ENCODE measurements at places on chromosomes 3 and 15. TPM values are rescaled to one million over a fixed set of nuclear protein-coding genes. Genes with fewer than 3 reads are reported as not detected.

DNA sequence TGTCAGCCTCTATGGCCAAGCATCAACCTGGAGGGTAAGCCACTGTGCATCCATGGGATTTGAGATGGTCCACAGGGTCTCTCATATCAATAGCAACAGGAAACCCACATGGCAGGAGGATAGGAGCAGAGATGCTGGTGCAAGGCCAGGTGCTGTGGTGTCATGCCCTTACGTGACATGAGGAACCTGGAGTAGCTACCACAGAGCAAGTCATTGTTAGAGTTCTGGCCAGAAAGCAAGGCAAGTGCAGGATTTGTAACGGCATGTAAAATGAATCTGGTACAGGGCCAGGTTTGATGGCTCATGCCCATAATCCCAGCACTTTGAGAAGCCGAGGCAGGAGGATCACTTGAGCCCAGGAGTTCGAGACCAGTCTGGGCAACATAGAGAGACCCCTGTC, 14.8 kb upstream of the ZNF774 start:
- no peak for DNase-seq
- no peaks in the 10 kb centered on the region for H3K27me3 ChIP-seq
- H3K27ac ChIP-seq = no peak overlapping the region
- no peak overlapping the region for H3K4me3 ChIP-seq

DNA sequence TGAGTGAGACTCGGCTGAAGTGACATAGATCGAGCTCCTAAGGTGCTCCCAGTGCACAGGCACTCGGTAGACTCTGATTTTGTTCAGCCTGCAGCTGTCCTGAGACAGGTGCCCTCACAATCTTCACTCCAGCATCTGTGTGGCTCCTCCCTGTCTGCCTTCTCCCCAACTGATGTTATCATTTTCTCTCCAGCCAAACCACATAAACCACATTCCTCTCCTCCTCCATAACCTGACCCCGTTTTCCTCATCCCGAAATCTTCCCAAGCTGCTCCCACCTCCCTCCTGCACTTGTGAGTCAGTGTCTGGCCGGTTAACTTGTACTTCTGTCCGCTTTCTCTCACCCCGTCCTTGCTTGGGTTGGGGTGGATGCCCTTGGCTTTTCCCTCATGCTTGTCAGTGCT, 93.3 kb upstream of the HACD2 start:
- H3K36me3 ChIP-seq = no peaks in the 10 kb centered on the region
- no peak for DNase-seq
- peak overlapping the region; percentile 89 for H3K27ac ChIP-seq

The DAZL gene
- total RNA-seq = not detected

DNA sequence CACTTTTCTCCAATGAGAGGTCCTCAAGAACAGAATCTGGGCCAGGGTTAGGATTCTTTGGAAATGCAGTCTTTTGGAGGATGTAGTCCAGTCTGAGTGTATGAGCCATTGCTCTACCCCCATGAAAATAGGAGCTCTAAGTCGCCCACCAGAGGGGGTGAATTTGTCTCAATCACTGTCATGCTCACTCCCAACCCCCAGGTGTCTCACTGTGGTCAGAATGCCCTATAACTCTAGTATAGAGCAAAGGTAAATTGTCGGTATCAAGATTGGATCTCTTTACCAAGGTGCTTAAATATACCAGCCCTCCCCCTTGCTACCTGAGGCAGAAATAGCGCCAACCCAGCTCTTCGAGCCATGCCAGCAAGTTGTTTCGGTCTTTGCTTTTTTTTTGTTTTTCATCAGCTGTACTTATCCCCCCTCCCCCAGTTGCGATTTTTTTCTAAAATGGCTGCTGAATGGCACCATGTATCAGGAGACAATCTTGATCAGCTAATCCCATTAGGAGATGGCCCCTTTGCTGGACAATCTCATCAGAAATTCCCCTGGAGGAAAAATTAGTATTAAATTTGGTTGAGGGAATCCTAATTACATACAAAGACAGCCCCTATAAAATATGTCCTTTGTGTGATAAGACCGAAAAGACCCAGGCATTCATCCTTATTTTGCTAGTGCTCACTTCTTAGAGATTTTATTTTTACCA, 130.7 kb downstream of the EBLN2 start:
- H3K4me1 ChIP-seq = no peaks in the 10 kb centered on the region
- H3K4me3 ChIP-seq = no peak overlapping the region
- H3K27me3 ChIP-seq = no peaks in the 10 kb centered on the region
- DNase-seq = no peak

The PIGX gene
- 4.0 TPM for total RNA-seq

The NOX5 gene
- total RNA-seq = not detected

- no peak overlapping the region for H3K27ac ChIP-seq
- H3K4me1 ChIP-seq = no peaks in the 10 kb centered on the region
- peaks cover 6% of the 10 kb centered on the region for H3K27me3 ChIP-seq
- DNase-seq = no peak
- H3K4me3 ChIP-seq = no peak overlapping the region
Measured at GRCh38 chr15:23561914-23562313, 3.6 kb upstream of the MKRN3 start.

DNA sequence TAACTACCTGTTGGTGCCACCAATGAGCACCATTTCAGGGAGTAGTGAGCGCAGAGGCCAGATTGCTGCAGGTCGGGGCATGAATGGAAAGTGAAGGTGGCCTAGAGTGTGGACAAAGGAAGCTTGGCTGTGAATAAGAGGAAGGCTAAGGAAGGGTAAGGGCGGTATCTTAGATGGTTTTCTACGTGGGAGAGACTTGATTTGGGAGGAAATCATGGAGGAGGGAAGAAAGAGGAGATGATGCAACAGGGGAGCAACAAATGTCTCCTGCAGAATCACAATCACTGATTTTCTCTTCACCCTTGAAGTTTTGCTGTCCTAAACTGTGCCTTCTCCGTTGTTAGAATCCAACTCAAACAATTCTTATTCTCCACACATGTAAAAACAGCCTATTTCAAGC, 21.8 kb downstream of the NME9 start:
- no peak overlapping the region for H3K4me3 ChIP-seq
- DNase-seq = no peak
- H3K36me3 ChIP-seq = no peaks in the 10 kb centered on the region
- H3K4me1 ChIP-seq = no peaks in the 10 kb centered on the region

The CERS3 gene
- total RNA-seq = not detected

GRCh38 chr3:138467931-138468330, 33.5 kb downstream of the ESYT3 start:
- no peak overlapping the region for H3K4me3 ChIP-seq
- H3K4me1 ChIP-seq = no peaks in the 10 kb centered on the region
- DNase-seq = no peak

The SMCO1 gene
- total RNA-seq = not detected

DNA sequence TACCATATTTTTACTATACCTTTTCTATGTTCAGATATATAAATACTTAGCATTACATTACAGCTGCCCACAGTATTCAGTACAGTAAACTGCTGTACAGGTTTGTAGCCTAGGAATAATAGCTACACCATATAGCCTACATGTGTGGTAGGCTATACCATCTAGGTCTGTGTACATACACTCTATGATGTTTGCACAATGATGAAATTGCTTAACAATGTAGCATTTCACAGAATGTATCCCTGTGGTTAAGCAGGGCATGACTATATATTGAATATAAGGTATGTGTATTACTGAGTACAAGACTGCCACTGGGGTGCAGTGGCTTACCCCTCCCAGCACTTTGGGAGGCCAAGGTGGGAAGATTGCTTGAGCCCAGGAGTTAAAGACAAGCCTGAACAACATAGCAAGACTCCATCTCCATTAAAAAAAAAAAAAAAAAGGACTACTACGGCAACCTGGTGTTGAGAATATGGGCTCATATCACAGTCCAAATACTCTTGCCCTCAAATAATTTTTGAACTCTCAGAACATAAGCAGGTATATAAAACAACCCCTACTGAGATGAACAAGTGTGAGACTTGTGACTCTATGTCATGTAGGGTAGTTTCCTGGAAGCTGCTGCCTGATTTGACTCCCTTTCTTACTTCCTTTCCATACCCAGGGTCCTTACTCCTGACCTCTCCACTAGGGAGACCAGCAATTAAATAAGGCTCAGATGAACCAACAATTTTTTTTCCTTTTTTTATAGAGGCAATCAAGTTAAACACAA, 4.8 kb downstream of the PPP1R14D start:
- no peaks in the 10 kb centered on the region for H3K36me3 ChIP-seq
- DNase-seq = no peak
- peak overlapping the region; percentile 89 for H3K27ac ChIP-seq
- peaks cover 19% of the 10 kb centered on the region for H3K4me1 ChIP-seq
- no peaks in the 10 kb centered on the region for H3K27me3 ChIP-seq

DNA sequence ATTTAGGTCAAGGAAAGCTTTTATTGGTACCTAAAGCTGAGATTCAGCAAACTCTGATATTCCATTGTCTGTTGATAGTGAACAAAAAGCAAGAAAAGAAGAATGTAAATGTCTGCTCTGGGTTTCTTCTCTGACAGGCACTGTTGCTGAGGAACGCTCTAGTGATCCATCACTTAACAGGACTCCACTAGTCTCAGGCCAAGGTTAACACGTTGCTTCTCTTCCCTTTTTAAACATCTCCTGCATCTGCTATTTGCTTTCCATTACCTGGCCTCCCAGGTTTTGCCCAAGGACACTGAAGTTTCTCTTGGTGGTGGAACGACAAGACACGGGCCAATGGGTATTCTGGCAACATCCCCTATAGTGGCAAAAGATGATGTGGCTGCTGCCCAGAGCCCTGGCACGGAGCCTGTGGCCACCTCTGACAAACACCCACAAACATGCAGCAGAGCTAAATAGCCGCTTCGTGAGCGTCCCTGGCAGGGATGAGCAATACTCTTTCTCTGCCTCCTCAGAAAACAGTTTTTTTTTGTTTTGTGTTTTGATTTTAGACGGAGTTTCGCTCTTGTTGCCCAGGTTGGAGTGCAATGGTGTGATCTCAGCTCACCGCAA, 97.8 kb upstream of the AKAP13 start:
- no peaks in the 10 kb centered on the region for H3K4me1 ChIP-seq
- DNase-seq = no peak
- no peak overlapping the region for H3K4me3 ChIP-seq
- no peak overlapping the region for H3K27ac ChIP-seq

The CLDN16 gene
- not detected for total RNA-seq

DNA sequence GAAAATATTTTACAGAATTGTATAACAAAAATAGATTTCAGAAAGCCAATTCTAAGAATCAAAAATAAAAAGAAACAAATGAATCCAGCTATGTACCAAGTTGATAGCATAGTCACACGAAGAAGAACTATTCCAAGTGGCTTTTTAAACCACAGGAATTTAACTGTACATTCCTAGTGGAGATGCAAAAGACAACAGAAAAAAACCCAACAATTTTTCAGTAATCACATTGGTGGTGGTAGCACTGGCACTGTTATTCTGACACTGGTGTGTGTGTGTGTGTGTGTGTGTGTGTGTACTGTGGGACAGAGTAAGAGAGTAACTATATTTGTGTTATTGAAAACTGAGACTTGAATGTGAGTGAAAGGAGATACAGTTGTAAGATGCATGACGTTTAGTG, 9.1 kb downstream of the BFSP2 start:
- H3K27me3 ChIP-seq = peaks cover 18% of the 10 kb centered on the region
- H3K4me3 ChIP-seq = no peak overlapping the region
- H3K4me1 ChIP-seq = peaks cover 15% of the 10 kb centered on the region
- DNase-seq = no peak
- H3K36me3 ChIP-seq = no peaks in the 10 kb centered on the region

The SERPINI2 gene
- not detected for total RNA-seq

The NCEH1 gene
- total RNA-seq = 33.6 TPM

DNA sequence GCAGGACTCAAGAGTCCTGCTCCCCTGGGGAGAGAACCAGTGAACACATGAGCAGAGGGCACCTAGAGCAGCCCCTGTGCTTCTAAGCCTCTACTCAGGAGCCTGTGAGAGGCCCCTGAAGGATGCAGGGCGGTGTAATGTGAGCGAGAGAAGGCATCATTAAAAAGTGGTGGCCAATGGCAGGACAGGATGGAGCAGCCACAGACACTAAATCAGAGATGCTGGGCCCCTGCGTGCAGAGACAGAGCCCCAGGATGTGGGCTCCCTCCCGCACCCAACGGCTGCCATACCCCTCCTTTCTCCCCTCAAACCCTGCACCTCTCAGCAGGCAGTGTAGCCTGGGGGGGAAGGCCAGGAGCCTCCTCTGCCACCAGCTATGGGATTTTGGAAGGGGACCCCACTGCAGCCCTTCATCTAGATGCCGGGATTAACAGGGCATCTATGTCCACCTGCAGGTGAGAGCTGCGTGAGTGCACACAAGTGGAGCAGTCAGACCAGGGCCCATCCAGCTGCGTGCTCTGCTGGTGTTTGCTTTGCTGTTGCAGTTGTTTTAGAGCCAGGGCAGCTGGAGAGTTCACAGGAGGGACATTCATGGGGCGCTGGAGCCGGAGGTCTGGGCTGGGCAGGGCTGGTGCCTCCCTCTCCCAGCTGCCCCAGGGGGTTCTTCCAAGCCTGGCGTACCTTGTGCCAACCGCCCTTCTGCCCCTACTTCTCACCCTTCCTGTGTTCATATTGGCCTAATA, 5.1 kb upstream of the IQSEC1 start:
- H3K36me3 ChIP-seq = no peaks in the 10 kb centered on the region
- DNase-seq = no peak
- H3K4me1 ChIP-seq = peaks cover 8% of the 10 kb centered on the region
- H3K4me3 ChIP-seq = no peak overlapping the region
- H3K27me3 ChIP-seq = peaks cover 29% of the 10 kb centered on the region
- no peak overlapping the region for H3K27ac ChIP-seq

The MRPL47 gene
- 26.8 TPM for total RNA-seq

DNA sequence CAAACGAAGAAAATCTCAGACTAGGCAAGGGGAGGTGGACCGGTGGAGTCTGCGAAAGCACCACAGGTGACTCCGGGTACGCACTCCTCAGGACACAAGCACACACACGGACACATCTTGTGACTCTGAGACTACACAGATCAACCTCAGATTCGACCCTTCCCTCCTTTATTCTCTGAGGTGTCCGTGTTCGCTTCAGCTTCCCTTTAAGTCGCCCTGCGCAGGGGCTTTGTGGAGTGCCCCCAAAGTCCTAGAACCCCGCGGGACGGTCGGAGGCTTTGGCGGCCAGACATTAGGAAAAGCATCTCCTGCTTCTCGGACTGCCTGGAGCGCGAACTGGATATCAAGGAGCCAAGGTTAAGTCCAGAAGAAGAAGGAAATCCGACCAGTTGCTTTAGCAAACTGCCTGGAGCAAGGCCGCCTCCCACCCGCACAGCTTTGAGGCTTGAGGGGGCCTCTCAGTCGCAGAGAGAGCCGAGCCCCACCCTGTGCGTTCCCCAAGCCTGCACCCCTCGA, 730 bp downstream of the DGKG start:
- H3K27me3 ChIP-seq = peaks cover 40% of the 10 kb centered on the region
- no peak for DNase-seq
- H3K4me1 ChIP-seq = peaks cover 10% of the 10 kb centered on the region
- peak overlapping the region; percentile 50 for H3K4me3 ChIP-seq
- H3K27ac ChIP-seq = peak overlapping the region; percentile 57
- no peaks in the 10 kb centered on the region for H3K36me3 ChIP-seq

GRCh38 chr3:174403831-174404230, 455.3 kb upstream of the NAALADL2 start:
- no peak for DNase-seq
- H3K4me3 ChIP-seq = no peak overlapping the region
- H3K27me3 ChIP-seq = no peaks in the 10 kb centered on the region
- no peaks in the 10 kb centered on the region for H3K4me1 ChIP-seq
- no peaks in the 10 kb centered on the region for H3K36me3 ChIP-seq
